Activated T-helper 1 cell treated with Interleukin-2 at 50 U/mL for 16 hours (primary cell): ENCODE measurements at places on chromosomes 1 and 21.

DNA sequence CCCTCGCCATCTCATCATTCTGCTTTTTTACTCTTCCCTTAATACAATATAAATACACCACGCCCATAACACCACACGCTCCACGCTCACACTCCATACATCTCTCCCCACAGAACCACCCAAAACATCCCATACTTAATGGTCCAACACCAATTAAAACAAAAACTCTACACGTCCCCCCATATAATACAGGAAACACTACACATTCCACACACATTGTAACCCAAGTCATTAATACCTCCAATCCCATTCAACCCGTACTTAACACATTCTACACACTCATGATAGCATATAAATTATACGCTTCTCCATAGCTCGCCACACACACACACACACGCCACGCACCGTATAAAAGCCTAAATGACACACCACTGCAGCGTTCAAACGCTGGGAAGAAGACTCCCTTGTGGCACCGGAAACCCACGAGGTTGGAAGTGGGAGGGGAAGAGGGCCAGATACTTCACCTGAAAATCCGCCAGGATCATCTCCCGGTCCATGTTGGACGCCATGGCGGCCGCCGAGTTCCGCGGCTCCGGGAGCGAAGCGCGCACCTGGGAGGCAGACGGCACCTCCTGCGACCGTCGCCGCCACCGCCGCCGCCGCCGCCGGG is 659 bp downstream of the FAF1 start:
- no peak for DNase-seq

DNA sequence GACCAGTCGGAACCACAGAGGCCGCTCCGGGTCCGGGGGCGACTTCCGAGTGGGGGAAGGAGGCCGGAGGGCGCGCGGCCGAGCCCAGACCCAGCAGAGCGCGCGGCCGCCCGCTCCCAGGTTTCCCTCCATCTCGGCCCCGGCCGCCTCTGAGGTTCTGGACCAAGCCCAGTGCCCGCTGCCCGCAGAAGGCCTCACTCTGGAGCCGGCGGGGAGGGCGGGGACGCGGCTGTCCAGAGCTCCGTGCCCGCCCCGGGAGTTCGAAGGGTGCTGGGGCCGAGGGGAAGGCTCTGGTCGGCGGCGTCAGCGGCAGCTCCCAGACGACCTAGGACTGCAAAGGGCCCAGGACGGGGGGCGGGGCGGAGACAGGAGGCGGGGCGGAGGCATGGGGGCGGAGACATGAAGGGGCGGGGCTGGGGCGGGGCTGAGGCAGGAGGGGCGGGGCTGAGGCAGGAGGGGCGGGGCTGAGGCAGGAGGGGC is 48.0 kb upstream of the SLC19A1 start:
- DNase-seq = peak; percentile 65

- DNase-seq = no peak
Observed at GRCh38 chr1:231605149-231606100, 21.2 kb upstream of the DISC1 start.

DNA sequence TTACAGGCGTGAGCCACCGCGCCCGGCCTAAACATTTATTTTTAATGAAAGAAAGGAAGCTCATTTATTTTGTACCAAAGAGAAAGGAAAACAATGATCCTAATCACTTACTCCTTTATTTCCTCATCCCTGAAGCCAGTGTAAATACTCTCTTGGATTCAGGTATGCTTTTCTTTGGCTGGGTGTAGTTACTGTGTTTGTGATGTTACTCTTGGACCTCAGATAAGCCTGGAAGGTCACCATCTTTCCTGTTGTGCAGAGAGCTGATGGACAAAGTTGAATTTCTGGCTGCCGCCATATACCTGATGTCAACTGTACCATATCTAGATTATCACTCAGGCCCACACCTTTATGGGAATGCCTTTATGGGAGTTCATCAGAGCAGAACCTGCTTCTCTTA is 35.4 kb upstream of the FOXE3 start:
- DNase-seq = no peak

- no peak for DNase-seq
Observed at GRCh38 chr1:171563675-171564074, 58.4 kb upstream of the MYOCOS start.
